NCI-H187 (cell line): ENCODE measurements at places on chromosomes 2 and 18.

GRCh38 chr2:7835693-7836680, 845.9 kb upstream of the ID2 start:
- peak; percentile 80 for DNase-seq

GRCh38 chr2:69798909-69799526, 30.4 kb upstream of the GMCL1 start:
- no peak for DNase-seq

GRCh38 chr2:107027205-107027604, 141.2 kb upstream of the ST6GAL2 start:
- DNase-seq = no peak

- no peak for DNase-seq
These were observed 92.2 kb upstream of the PID1 start for GRCh38 chr2:229363185-229363814.

GRCh38 chr18:46097431-46097800, 680 bp downstream of the ATP5F1A start:
- no peak for DNase-seq

DNA sequence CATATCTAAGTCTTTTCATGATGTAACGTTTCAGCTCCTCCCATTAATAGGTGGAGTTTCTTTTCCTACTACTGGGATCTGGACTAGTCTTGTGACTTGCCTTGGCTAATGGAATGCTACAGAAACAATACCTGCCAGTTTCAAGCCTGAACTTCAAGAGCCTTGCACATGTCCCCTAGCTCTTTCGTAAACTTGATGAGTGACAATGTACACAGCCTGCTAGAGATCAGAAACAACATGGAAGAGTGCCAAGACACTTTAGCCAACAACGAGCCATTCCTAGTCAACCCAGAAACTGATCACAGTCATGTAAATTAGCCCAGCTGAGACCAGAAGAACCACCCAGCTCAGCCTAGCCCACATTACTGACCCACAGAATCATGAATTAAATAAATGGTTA, 24.8 kb upstream of the STK39 start:
- DNase-seq = no peak

DNA sequence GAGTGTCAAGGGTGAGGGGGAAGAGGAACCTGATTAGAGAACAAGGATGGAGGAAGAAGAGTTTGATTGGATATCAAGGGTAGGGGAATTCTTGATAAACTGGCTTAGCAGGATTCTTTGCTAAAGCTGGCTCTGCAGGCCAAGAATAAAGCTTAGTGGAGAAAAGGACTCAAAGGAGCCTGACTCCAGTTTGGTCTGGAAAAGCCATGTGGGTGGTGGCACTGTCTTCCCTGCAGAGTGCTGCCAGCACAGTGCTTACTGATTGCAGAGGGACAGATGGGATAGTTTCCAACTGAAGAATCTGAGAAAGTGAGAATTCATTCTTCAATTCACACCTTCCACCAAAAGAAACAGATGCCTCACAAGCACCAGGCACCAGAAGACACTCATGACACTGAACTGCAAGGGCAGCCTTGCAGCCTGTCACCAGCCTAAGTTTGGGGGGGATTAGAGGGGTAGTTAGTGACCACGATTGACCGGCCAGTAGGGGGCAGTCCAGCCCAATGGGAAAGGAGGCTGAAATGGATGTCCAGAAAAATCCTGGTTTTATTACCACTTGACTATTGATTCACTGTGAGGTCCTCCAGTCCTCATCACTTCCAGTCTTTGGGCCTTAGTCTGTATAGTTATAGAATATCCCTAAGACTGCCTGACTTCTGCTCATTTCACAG, 334.5 kb downstream of the SMAD2 start:
- no peak for DNase-seq

DNA sequence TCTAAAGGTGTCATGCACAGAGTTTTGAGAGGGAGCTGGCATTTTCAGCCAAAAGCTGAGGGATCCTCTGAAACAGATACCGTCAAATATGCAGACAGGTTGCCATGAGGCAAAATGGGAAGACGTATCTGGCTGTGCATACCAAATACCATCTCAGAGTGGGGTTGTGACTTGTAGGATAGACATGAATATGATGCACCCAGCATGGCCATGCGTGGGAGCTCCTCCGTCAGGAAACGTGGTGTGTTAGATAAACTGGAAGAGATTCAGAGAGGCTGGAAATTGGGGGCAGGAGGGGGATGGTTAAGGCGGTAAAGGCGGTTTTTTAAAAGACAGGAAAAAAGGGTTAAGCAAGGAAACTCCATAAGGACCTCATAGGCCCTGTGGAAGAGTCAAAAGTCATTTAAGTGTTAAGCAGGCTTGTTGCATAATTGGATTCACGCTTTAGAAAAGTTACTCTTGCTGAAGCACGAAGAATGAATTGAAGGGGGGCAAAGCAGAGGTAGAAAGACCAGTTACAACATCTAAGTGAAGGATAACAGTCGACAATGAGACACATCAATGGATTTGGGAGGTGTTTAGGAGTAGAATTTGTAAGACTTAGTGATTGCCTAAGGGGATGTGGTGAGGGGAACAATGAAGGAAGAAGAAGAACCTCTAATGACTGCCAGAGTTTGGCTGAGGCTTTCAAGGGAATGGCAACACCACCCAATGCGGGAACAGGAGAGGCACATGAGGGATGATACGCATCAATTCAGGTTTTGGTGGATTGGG, 139.6 kb upstream of the CTAGE1 start:
- no peak for DNase-seq

DNA sequence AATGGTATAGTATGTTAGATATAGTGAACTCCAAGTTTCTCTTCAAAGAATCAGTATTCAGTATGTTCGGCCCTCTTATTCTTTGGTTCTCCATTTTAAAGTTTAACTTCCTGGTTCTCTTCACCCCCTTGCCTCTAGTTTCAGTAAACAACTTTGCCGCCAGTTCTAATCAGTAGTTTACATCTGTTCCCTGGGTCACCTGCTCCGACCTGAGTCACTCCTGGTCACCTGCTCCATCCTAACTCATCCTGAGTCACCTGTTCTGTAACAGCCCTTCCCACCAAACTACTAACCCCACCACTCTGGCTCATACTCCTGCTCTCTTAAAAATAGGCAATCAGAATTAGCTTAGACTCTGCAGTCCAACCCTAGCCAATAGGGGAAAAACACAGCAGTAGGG, 23.7 kb upstream of the TEX51 start:
- DNase-seq = no peak

- no peak for DNase-seq
These were observed 508.9 kb upstream of the MYT1L start for GRCh38 chr2:2839782-2840531.

GRCh38 chr2:58010599-58010998, 36.0 kb upstream of the VRK2 start:
- no peak for DNase-seq

GRCh38 chr2:33000986-33001385, 54.2 kb downstream of the LTBP1 start:
- DNase-seq = no peak

DNA sequence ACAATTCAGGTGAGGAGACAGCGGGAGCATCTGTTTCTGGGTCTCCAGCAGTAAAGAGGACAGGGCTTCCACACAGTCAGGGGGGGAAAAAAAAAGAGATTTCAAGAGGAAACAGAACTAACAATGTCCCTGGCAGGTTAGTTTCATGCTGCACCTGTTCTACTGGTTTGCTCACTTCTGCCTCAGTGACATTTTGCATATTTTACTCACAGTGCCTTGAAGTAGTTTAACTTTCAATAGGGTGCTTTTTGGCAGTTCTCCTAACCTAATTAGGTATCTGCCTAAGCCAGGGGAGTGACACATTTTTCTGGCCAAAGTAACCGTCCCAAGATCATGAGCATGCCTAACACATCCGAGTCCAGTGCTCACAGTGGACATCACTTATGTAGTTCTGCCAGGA, 109.0 kb upstream of the ALK start:
- no peak for DNase-seq

DNA sequence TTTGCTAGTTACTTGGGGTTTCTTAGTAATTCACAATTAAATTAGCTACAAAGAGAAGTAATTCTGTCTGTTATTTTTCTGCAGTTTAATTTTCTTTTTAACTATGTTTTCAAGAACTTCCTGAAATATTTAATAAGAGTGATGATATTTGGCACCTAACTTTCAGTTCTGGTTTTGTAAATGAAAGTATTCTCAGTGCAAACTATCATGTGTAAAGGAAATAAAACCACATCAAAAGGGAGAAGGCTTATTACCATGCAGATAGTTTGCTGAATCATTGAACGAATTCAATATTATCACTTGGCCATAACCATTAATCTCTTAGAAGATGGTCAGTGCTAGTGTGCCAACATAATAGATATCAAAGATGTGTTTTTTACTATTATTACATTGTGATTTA, 29.2 kb downstream of the DYTN start:
- DNase-seq = no peak

DNA sequence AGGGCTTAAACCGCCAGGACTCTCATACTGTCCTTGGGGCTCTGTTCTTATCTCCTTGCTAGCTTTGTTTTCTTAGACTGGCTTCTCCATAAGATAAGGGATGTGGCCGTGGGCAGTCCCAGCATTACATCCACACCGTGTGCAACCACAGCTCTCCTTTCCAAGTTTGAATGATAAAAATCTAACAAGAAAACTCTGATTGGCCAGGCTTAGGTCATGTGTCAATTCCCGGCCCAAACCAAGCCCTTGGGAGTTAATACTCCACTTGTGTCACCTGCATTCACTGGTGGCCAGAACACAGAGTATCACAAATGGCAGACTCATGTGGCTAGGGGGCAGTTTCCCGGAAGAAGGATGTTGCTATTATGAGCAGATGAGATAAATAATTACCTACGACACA, 43.2 kb upstream of the KDM3A start:
- DNase-seq = no peak

GRCh38 chr2:106596844-106597243, 109.7 kb downstream of the CD8B2 start:
- no peak for DNase-seq

GRCh38 chr2:238573065-238573778, 146.5 kb downstream of the ASB1 start:
- DNase-seq = no peak

GRCh38 chr2:235267251-235267650, 226.6 kb upstream of the AGAP1 start:
- DNase-seq = no peak
